Colonic mucosa (tissue), 4 donors: ENCODE measurements at places on chromosomes 13 and 19. TPM values are rescaled to one million over a fixed set of nuclear protein-coding genes. Genes with fewer than 3 reads are reported as not detected.
A peak's percentile ranks its signal among the peaks of the same experiment; 100 is the strongest.

GRCh38 chr13:97951376-97951775, 2.1 kb upstream of the IPO5 start:
- H3K36me3 ChIP-seq, result no peaks in the 10 kb centered on the region
- DNase-seq, result no peak
- H3K4me1 ChIP-seq, result no peaks in the 10 kb centered on the region
- H3K27ac ChIP-seq, result no peak overlapping the region
- no peak overlapping the region for H3K4me3 ChIP-seq

GRCh38 chr13:43166644-43167457, 143.5 kb downstream of the DNAJC15 start:
- H3K27ac ChIP-seq, result no peak overlapping the region
- no peak overlapping the region for H3K4me3 ChIP-seq
- H3K4me1 ChIP-seq, result no peaks in the 10 kb centered on the region

- no peaks in the 10 kb centered on the region for H3K36me3 ChIP-seq
- no peak overlapping the region for H3K27ac ChIP-seq
- no peak overlapping the region for H3K4me3 ChIP-seq
- H3K4me1 ChIP-seq, result no peaks in the 10 kb centered on the region
These were observed 28.0 kb downstream of the MAB21L1 start for GRCh38 chr13:35448465-35448864.

GRCh38 chr13:74838096-74838495, 643.9 kb downstream of the TBC1D4 start:
- no peak overlapping the region for H3K4me3 ChIP-seq
- H3K27me3 ChIP-seq, result no peaks in the 10 kb centered on the region
- no peak overlapping the region for H3K27ac ChIP-seq
- H3K36me3 ChIP-seq, result no peaks in the 10 kb centered on the region

DNA sequence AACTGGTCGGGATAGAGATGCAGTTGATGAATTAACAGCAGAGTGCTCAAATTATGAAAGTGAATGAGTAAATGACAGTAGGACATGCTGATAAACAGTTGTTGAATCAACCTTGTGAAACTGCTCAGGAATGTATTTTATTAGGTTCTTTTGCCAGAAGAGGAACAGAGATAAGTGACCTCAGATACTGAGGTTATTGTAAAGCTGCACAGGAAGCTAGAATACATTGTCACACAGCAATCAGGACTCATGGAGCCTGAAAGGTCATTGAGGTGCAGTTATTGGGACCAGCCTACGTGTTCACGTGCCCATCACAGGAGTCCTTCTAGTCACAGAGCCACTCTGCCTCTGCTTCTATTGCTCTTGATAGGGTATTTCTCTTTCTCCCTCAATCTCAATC, 47.5 kb upstream of the MED4 start:
- DNase-seq, result no peak
- no peak overlapping the region for H3K27ac ChIP-seq
- H3K4me1 ChIP-seq, result no peaks in the 10 kb centered on the region

- no peaks in the 10 kb centered on the region for H3K36me3 ChIP-seq
- DNase-seq, result peak; percentile 57
- H3K27ac ChIP-seq, result peak overlapping the region; percentile 44
- peak overlapping the region; percentile 31 for H3K4me3 ChIP-seq
- H3K4me1 ChIP-seq, result no peaks in the 10 kb centered on the region
These were observed 8.2 kb downstream of the CAPN12 start for GRCh38 chr19:38736036-38736412.

DNA sequence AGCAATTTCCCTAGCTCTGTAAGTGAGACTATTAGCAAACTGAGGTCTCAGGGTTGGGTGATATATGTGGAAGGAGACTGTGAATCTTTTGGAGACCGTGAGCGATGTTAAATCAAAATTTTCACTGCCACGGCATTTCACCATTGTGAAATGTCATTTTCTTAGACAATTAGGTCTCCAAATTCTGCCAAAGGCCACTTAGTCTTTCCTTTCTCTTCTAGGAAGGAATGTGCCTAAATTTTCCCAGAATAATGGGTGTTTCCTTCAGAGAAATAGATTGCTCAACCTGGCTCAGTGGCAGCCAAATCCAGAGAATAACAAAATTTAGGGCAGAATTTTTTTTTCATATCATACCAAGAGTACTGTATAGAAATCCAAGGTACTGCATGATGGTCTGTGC, 64.5 kb upstream of the SCEL start:
- no peak for DNase-seq
- H3K4me3 ChIP-seq, result no peak overlapping the region
- H3K27ac ChIP-seq, result no peak overlapping the region
- H3K36me3 ChIP-seq, result no peaks in the 10 kb centered on the region

DNA sequence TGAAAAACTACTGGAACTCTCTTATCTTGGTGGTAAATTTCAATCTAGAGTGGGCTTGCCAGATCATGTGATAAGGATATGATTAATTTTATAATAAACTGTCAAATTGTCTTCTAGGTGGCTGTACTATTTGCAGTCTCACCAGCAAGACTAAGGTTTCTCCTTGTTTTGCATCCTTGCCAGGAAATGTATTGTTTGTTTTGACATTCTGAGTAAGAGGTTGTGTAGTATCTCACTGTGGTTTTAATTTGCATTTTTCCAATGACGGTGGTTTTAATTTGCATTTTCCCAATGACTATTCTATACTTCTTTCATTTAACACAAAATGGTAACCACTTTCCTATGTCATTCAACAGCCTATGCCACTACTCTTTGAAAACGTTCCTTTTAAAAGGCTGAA, 2.0 kb downstream of the CAB39L start:
- no peak overlapping the region for H3K4me3 ChIP-seq
- no peaks in the 10 kb centered on the region for H3K27me3 ChIP-seq
- no peak for DNase-seq
- H3K36me3 ChIP-seq, result no peaks in the 10 kb centered on the region
- no peaks in the 10 kb centered on the region for H3K4me1 ChIP-seq

DNA sequence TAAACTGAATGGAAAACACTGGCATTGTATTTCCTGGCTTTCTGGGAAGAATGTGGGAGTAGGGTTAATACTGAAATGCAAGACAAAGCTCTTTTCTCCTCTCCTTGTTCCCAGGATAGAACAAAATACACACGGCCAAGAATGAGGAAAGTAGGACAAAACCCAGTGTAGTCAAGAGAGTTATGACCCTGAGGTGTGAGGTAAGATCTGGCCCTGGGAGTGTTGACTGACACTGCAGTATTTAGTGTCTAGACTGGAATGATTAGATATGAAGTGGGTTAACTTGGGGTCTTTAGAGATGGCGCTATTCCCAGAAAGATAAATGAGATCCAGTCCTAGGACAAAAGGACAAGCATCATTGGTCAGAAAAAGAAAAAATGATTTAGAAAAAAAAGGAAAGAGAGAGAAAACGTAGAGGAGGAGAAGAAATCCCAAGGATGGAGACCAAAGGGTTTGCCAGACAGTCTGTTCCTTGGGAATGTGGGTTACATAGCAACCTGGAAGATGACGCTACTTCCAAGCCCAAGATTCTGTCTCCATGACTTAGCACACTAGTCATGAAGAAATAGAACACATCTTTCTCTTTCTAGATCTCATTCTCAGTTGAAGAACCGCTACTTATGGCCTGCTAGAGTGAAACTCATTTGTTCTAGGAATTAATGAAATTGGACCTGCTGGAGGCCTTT, 543.6 kb upstream of the GPC6 start:
- H3K36me3 ChIP-seq, result no peaks in the 10 kb centered on the region
- H3K27me3 ChIP-seq, result no peaks in the 10 kb centered on the region
- no peak for DNase-seq
- no peak overlapping the region for H3K27ac ChIP-seq

DNA sequence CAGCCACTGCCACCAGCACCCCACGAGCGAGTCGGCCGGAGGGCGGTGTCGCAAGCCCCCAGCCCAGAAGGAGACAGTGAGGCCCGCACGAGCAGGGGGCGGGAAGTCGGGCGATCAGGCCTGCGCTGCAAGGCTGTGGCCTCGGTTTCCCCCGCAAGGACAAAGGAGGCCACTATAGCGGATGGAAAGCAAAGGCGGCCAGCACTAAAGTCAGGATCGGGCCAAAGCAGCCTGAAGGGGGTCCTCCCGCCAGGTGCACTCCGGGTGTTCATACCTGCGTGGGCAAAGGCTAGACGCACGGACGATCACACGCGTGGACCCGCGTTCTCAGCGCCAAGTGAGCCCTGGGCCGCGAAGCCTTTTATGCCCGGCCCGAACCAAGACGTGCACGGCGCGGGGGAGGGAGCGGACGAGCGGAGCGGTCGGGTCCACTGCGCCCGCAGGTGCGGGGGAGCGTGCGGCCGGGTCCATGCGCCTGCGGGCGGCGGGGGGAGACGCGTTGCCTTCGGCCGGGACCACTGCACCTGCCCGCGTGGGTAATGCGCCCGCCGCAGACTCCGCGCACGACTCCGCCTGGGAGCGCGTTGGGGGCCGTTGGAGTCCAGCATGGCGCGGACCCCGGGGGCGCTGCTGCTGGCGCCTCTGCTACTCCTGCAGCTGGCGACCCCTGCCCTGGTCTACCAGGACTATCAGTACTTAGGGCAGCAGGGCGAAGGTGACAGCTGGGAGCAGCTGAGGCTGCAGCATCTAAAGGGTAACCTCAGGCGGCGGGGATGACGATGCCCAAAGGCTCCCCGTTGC, at the start of the genes PRDX2 and THSD8:
Gene PRDX2, minus strand, starts transcription at position 335 of the 801 bp plus-strand sequence. CDS start 539 bp downstream, outside the sequence.
Gene THSD8, plus strand, starts transcription at position 604 of the 801 bp plus-strand sequence. Its CDS starts 3 bp downstream, at position 607.
- H3K4me3 ChIP-seq, result peak within 1 kb of the TSS; percentile 68
- no peaks in the 10 kb centered on the region for H3K27me3 ChIP-seq

DNA sequence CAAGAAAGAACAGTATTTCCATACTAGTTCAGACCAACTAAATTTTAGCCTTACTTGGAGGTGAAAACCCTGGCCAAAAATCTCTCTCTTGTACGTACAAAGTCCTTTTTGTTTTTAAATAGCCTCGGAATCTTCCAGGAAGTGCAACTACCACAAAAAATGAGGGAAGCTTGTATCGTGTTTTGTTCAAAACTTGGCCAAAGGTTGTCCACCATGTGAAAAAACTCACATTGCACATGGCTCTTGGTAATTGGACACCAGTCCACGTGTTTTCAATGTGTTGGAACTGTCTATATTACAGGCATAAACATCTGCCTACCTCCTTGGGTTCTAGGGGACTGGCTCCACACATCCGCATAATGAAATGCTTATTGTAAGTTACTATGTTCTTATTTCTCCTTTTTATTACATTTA, 15.2 kb upstream of the STRN4 start:
- H3K27ac ChIP-seq, result no peak overlapping the region
- H3K4me1 ChIP-seq, result no peaks in the 10 kb centered on the region
- no peak for DNase-seq
- no peaks in the 10 kb centered on the region for H3K36me3 ChIP-seq
- H3K27me3 ChIP-seq, result no peaks in the 10 kb centered on the region

DNA sequence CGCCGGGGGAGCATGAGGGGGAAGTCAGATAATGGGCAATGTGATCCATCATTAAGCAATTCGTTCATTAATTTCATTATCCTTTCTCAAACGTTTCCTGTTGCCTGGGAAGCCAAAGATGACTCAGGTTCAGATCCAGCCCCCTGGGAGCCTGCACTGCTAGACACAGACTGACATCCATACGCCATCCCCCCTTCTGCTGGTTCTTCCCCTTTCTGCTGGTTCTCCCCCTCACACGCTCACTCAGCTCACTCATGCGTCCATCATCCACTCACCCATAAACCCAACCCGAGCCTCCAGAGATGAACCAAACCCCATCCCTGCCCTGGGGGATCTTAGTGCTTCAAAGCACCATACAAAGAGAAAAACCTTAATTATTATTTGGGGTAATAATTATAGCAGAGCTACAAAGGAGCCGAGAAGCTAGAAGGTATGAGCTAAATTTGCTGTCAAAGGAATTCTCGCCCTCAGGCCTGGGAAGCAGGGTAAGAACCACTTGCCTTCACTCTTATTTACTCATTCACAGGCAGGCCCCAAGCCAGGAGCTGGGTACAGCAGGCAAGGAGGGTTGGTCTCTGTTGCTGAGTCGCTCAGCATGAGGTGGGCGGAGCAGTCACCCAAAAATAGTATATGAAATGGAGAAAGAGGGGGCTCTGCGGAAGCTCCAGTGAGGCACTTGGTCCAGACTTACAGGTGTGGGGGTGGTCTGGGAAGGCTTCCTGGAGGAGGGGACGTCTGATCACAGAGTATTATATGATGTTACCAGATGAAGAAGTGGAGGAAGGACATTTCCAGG, 7.0 kb upstream of the ZNF444 start:
- H3K27ac ChIP-seq, result peak overlapping the region; percentile 27
- H3K36me3 ChIP-seq, result no peaks in the 10 kb centered on the region
- no peaks in the 10 kb centered on the region for H3K4me1 ChIP-seq

GRCh38 chr13:37457612-37458011, 141.0 kb downstream of the POSTN start:
- H3K27me3 ChIP-seq, result no peaks in the 10 kb centered on the region
- H3K4me3 ChIP-seq, result no peak overlapping the region
- DNase-seq, result no peak

CBY2 gene
- total RNA-seq, result not detected

DLL3 gene
- total RNA-seq, result not detected

RNF17 gene
- not detected for total RNA-seq

ZNF813 gene
- 4.9 TPM for total RNA-seq

ATP8B3 gene
- 0.42 TPM for total RNA-seq

WDR88 gene
- not detected for total RNA-seq

ZNF584 gene
- 5.9 TPM for total RNA-seq

ZNF497 gene
- 1.9 TPM for total RNA-seq

SRRM5 gene
- 0.57 TPM for total RNA-seq

IGFL3 gene
- not detected for total RNA-seq
